ENCODE measurements at places on chromosomes 16 and 17.

DNA sequence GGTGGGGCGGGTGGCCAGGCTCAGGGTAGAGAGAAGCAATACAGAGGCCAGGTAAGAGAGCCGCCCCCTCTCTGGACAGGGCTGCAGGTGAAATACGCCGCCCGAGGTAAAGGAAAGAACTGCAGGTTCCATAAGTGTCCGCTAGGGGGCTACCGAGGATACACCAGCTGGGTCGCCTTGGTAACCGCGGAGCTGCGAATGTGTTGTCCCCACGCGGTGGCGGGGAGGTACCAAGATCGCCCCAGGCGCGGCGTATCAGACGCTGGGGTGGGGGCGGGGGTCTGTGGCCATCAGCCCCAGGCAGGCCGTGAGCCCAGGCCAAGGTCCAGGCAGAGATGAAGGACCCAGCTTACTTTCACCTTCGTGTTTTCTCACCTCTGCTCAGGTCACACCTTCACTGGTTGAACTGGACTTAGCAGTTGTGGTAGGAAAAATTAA is 18.4 kb upstream of the ZFP90 start:
- DNase-seq = peak; percentile 87

DNA sequence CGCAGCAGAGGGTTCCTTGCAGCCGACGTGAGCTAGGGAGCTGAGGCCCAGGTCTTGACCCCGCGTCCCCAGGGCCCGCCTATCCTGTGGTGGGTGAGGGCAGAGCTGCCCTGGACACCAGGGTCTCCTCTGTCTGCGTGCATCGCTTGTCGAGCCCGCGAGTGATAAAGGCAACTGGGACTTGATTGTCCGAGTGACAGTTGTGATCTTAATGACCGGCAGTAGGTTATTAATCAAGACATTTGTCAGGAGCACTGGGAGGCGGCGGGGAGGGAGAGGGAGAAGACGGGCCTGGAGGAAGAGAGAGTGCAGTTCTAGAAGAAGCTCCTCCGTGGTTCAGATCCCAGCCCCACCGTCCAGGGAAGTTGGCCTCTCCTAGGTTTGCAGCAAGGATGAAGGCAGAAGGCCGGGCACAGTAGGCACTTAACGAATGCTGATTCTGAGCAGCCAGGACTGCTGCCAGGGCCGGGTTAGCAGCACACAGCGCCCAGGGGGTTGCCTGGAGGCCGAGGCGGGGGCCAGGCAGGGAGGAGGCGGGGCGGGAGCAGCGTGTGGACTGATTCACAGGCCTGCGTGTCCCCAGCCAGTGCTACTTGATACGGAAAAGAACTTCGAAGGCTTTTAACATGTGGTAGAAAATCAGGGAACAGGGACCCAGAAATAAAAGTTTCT is 11.3 kb upstream of the GSE1 start:
- peak; percentile 41 for DNase-seq

- no peak for DNase-seq
Measured at GRCh38 chr16:66266436-66267291, 99.8 kb upstream of the CDH5 start.

- no peak for DNase-seq
Measured at GRCh38 chr16:85905110-85906095, 6.4 kb downstream of the IRF8 start.

Data from Ammon's horn (tissue), 1 donor.